ENCODE measurements at places on chromosomes 12 and 14.

- DNase-seq, result no peak
Measured at GRCh38 chr14:45258805-45259204, 5.8 kb upstream of the MIS18BP1 start.

DNA sequence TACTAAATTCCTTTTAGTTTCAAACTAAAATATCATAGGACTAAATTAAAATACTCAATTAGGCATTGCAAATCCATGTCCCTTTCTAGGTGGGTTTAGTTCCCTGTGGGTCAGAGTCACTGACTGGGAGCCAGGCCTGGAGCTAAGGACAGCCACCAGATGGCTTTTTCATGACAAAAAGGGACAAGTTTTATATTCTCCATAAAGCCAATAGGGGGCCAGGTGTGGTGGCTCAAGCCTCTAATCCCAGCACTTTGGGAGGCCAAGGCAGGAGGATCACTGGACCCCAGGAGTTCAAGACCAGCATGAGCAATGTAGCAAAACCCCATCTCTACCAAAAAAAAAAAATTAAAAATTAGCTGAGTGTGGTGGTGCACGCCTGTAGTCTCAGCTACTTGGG, 35.4 kb upstream of the EIF5 start:
- DNase-seq, result no peak

DNA sequence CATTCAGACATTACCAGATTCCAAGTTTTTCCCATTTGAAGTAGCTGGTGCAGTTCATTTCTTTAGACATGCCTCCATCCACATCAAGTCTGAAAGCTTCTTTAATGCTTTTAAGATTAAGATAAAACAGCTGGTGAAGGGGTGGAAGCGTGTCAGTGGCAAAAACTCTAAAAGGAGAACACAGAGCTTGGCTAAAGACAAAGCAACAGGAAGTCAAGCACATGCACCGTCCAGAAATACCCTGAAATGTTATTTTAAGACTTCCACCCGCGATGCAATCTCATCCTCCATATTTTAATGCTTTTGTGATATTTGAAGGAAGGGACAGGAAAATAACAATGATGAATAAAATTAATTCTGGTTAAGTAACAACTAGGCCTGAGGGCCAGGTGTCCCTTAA, 31.8 kb downstream of the PPM1H start:
- no peak for DNase-seq

- no peak for DNase-seq
Measured at GRCh38 chr12:159156-159782, 54.7 kb downstream of the SLC6A12 start.

GRCh38 chr14:71555654-71556559, 376.3 kb upstream of the RGS6 start:
- DNase-seq, result no peak

GRCh38 chr12:34526946-34527345, 504.6 kb downstream of the ALG10 start:
- no peak for DNase-seq

GRCh38 chr12:30939234-30939633, 12.7 kb downstream of the TSPAN11 start:
- DNase-seq, result no peak

Measured in fibroblast of skin of left biceps (primary cell).